ENCODE measurements at places on chromosomes 1 and 21. TPM values are rescaled to one million over a fixed set of nuclear protein-coding genes. Genes with fewer than 3 reads are reported as not detected.

DNA sequence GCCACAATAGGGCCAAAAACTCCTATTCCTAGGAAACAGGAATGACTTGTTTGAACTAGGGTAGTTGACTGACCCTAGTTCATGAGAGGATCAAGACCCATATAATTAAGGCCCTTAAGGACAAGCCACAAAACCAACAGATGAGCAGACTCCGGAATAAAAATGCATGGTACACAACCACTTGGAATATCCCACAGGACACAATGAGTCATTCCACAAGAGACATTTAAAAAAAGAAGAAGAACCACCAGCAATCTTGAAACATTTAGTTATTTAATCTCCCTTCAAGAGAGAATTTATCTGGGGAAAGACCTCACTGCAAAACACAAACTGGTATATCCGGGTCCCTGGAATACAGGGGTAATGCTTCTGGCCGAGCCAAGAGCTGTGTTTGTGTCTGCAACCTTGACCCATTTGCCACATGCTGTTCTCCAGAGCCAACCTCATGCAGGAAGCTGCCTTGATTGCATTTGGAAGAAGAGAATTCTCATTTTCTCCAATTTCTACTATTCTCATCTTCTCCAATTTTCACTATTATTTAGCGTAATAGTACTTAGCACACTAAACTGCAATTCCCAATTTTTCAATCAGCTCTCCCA lies 135.5 kb downstream of the TGFBR3 start:
- no peak for ATAC-seq

DNA sequence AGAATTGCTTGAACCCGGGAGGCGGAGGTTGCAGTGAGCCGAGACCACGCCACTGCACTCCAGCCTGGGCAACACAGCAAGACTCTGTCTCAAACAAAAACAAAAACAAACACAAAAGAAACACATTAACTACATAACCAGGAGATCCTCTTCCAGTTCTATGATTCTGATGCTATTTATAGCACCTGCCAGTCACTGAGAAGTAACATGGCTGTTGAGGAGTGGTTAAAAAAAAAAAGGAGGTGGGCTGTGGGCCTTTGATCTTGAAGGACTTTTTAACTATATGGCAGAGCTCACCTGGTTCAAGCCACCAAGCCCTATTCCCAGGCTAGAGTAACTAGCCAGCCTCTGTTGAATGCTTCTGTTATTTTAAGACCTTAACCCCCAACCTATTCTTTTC lies 148.8 kb downstream of the ZBTB18 start:
- ATAC-seq = no peak

The RNF11 gene
- 78.8 TPM for total RNA-seq

DNA sequence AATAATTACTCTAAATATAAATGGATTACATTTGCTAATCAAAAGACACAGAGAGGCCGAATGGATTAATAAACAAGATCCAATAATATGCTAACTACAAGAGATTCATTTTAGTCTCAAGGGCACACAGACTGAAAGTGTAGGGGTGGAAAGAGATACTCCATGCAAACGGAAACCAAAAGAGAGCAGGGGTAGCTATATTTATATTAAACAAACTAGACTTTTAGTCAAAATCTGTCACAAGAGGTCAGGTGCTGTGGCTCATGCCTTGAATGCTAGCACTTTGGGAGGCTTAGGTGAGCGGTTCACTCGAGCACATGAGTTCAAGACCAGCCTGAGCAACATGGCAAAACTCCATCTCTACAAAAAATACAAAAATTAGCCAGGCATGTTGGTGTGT lies 33.6 kb upstream of the DISP1 start:
- ATAC-seq = no peak

- ATAC-seq = no peak
These were observed 153.1 kb upstream of the FGGY start for GRCh38 chr1:59143811-59144210.

DNA sequence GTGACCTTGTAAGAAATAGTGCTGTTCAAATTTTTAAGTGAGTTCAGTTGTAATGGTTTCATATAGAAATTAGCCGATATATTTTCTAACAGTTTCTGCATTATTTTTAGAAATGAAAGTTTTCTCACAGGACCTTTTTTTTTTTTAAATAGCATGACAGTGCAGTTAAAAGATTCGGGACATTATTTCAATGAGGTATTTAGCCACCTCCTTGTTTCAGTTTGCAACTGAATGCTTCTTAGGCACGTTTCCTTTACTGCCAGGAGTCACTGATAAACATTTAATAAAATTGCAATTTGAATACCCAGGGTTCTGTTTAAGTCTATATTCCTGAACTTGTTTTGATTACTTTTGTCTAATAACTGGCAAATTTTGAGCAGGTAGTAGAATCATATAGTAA lies 304.7 kb downstream of the TM2D1 start:
- no peak for ATAC-seq

The DIP2A gene
- total RNA-seq = 25.5 TPM
